ENCODE measurements at places on chromosomes 1 and 21. TPM values are rescaled to one million over a fixed set of nuclear protein-coding genes. Genes with fewer than 3 reads are reported as not detected.

LIPI gene
- total RNA-seq = not detected

ZBTB17 gene
- 24.6 TPM for total RNA-seq

SPRR3 gene
- total RNA-seq = not detected

PEX19 gene
- 92.6 TPM for total RNA-seq

DIPK1A gene
- 8.6 TPM for total RNA-seq

MTARC2 gene
- 28.7 TPM for total RNA-seq

C1orf87 gene
- total RNA-seq = not detected

SMPDL3B gene
- total RNA-seq = 0.29 TPM

PTPN14 gene
- total RNA-seq = 17.8 TPM

TINAGL1 gene
- total RNA-seq = 175 TPM

MARK1 gene
- total RNA-seq = 16.7 TPM

ESPN gene
- 0.42 TPM for total RNA-seq

RNU1-4 gene
- total RNA-seq = 15,401 TPM

KLHDC9 gene
- total RNA-seq = 3.5 TPM

CELA2A gene
- total RNA-seq = not detected

TLCD4 gene
- total RNA-seq = 48.3 TPM

C1QB gene
- total RNA-seq = 133 TPM

S100A8 gene
- 201 TPM for total RNA-seq

KIRREL1 gene
- 21.2 TPM for total RNA-seq

SERINC2 gene
- 2.4 TPM for total RNA-seq

SEMA4A gene
- total RNA-seq = 3.8 TPM

FAM167B gene
- 9.8 TPM for total RNA-seq

HSD3B2 gene
- not detected for total RNA-seq

SPAG17 gene
- total RNA-seq = 0.35 TPM

ZBTB18 gene
- total RNA-seq = 21.4 TPM

CASQ2 gene
- 715 TPM for total RNA-seq

FCRLB gene
- total RNA-seq = 0.24 TPM

TMEM269 gene
- total RNA-seq = 0.13 TPM

PRR9 gene
- total RNA-seq = not detected

GGPS1 gene
- total RNA-seq = 28.4 TPM

SYCP1 gene
- total RNA-seq = not detected

MDM4 gene
- 41.7 TPM for total RNA-seq

GCSAML gene
- total RNA-seq = not detected

UBL4B gene
- not detected for total RNA-seq

RPL22 gene
- 264 TPM for total RNA-seq

KCNE1 gene
- total RNA-seq = 7.5 TPM

ADAR gene
- total RNA-seq = 70.1 TPM

CACNA1E gene
- total RNA-seq = 1.3 TPM

ZNF648 gene
- total RNA-seq = not detected

WNT3A gene
- total RNA-seq = not detected

FCMR gene
- 4.5 TPM for total RNA-seq

ADAMTS4 gene
- total RNA-seq = 16.5 TPM

LHX8 gene
- not detected for total RNA-seq

LCE1B gene
- total RNA-seq = not detected

HUNK gene
- total RNA-seq = 1.7 TPM

COL11A1 gene
- 0.35 TPM for total RNA-seq

AMY1C gene
- not detected for total RNA-seq

OR14A16 gene
- not detected for total RNA-seq

CAPN8 gene
- not detected for total RNA-seq

SLAMF6 gene
- 0.55 TPM for total RNA-seq

All from left cardiac atrium (tissue), 4 donors.